ENCODE measurements at places on chromosomes 7 and 10. TPM values are rescaled to one million over a fixed set of nuclear protein-coding genes. Genes with fewer than 3 reads are reported as not detected.
A peak's percentile ranks its signal among the peaks of the same experiment; 100 is the strongest.

GRCh38 chr10:88200312-88201032 is 337.0 kb downstream of the PTEN start:
- DNase-seq: peak; percentile 50

- no peak for DNase-seq
These were observed 22.5 kb downstream of the CCDC186 start for GRCh38 chr10:114151486-114151885.

GRCh38 chr7:15687546-15688278 is 1.2 kb upstream of the MEOX2 start:
- peak; percentile 77 for DNase-seq

- no peak for DNase-seq
These were observed 37.2 kb downstream of the PDE1C start for GRCh38 chr7:32033006-32033405.

- no peak for DNase-seq
These were observed 46.9 kb downstream of the MINDY3 start for GRCh38 chr10:15813415-15813814.

DNA sequence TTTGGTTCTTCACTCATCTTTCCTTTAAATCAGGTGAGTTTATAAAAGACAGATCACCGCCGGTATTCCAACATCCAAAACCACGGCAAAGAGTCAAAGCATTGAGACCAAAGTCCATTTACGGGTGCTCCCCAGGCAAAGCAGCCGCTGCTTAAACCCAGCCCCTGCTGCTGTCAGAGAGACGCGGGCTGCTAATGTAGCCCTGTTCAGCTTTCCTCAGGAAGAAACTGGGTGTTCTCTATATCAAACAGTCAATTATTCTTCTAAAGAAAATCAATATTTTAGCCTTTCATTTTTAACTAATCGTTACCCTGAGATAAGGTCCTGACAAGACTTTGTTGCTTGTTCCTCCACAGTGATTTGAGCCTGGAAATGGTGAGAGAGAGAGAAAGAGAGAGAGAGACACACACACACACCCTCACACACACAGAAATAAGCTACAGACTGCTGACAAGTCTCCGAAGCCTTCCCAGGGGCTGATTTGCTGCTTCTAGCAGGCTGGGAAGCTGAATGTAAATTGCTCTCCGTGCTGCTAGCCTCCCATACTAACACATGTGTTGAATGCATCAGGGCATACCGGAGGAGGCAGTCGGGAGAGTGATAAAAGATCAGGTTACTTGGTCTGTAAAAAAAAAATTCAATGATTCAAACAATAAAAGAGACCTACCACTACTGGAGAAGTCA is 183.0 kb upstream of the ANK3 start:
- DNase-seq: peak; percentile 62

GRCh38 chr7:77833136-77833535 is 34.6 kb downstream of the PHTF2 start:
- DNase-seq: no peak

GRCh38 chr10:113867904-113868303 is 13.4 kb downstream of the NHLRC2 start:
- no peak for DNase-seq

DNA sequence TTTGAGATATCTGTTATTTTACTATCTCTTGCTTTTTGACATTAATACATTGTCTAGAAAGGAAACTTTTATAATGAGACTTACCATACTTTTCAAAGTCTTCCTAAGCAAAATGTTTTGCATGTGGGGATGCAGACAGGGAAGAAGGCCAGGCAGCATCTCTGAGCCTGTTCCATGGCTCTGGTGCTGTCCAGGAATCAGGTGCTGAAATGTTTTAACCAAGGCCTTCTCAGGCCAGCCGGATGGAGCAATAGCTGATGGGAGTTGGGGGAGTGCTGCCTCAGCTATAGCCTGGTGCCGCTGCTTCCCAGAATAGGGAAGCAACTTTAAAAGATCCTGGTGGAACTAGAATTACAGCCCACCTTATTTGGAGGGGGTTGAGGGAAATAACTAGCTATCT is 38.5 kb downstream of the CRTAC1 start:
- peak; percentile 84 for DNase-seq

DNA sequence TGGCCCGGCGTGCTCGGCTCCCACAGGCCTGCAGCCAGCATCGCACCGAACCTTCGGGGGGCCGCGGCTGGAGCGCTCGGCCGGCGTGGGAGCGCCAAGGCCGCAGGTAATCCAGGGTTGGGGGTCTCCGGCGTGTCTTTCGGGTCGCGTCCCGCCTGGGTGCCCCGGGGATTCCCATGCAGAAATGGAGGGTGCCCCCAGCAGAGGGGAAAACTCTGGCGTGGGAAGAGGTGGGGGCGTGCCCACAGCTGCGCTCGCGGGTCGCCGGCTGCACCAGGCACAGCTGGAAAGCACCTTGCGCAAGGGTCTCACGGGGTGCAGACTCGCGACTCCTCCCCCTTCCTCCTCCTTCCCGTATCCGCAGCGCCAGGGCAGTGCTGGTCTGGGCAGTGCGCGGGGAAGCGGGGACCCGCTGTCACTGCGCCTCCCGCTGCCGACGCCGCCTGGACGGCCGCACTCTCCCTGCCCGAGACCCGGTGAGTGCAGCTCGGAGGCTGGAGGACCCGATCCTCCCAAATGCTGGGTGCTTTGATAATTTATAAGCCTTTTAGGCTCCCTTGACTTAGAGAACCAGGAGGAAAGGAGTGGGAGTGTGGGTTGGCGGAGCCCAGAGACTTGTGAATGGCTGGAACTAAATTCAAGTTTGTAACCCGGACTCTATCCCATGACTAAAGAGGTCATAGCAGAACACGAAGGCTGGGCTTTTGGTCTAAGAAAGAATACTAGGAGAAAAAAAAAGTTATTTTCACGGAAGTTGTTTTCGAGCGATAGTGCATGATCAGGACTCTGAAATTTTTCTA is 489 bp downstream of the MAP3K8 start:
- peak; percentile 79 for DNase-seq

DNA sequence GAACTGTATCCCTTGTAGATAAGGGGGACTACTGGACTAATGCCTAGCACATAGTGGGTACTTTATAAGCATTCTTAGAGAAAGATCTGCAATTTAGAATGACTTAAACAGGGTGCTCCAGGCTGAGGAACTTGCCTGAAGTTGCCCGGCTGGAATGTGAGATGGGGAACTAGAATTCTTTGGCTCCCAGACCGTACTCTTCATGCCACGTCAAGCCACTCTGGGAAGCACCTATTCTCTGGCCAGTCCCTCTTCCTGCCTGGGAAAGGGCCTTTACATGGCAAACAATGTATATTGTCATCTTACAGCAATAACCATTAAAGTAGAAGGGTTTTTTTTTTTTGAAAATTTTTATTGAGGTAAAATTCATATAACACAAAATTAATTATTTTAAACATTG is 34.5 kb downstream of the ATXN7L1 start:
- DNase-seq: no peak

- no peak for DNase-seq
These were observed 496.8 kb upstream of the AKR1E2 start for GRCh38 chr10:4329225-4329624.

DNA sequence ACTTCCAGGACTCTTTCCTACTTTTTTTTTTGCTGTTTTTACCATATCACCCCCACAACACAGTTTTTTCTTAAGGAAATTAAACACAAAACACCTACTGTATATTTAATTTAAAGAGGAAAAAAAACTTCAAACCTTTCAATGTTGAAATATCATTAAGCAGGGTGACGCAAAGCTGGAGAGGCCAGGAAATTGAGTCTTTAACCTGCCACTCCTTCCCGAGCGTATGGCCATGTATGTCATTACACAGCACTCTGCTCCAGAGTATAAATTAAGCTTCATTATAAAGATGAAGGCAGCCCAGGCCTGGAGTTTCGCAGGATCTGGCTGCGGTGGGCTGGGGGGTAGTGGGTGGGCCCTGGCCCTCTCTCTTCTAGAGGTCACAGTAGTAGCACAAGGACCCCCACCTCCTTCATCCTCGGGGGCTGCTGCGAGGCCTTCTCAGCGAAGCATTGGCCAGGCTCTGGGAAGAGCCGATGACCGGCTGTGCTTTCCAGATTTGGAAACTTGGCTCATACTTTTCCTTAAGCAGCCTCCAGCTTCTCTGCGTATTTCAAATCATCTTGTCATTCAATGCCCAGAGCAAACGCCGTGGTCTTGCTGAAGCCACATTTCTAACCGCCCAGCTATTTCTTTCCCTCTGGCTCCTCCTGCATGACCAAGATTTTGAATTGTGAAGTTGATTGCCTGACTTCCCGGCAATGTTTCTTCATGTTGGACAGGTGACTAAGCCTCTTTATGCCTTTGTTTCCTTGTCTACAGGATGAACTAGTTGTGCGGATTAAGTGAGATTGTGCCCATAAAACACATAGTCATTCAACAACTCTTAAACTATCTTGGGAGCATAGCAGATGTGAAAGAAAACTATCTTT is 765.1 kb downstream of the SUGCT start:
- no peak for DNase-seq

- DNase-seq: no peak
These were observed 271.7 kb downstream of the TCF7L2 start for GRCh38 chr10:113221756-113222168.

- DNase-seq: no peak
These were observed 173.4 kb downstream of the SORCS1 start for GRCh38 chr10:106991091-106991490.

DNA sequence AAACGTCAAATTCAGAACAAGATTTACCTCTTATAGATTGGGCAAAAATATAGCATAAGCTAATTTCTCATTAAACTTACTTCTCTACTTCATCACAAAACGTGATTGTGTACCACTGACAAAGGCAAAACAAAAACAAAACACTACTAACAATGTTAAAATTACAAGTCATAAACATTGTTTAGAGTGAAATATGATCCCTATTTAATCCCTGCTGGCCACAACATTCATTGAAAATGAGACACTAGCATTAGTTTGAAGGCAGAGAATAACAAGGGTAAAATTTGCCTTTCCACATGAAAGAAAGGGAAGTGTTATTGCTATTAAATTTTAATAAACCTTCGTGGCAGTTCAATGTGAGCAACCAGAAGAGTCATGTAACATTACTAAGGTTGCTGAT is 45.0 kb downstream of the SEMA3A start:
- no peak for DNase-seq

DNA sequence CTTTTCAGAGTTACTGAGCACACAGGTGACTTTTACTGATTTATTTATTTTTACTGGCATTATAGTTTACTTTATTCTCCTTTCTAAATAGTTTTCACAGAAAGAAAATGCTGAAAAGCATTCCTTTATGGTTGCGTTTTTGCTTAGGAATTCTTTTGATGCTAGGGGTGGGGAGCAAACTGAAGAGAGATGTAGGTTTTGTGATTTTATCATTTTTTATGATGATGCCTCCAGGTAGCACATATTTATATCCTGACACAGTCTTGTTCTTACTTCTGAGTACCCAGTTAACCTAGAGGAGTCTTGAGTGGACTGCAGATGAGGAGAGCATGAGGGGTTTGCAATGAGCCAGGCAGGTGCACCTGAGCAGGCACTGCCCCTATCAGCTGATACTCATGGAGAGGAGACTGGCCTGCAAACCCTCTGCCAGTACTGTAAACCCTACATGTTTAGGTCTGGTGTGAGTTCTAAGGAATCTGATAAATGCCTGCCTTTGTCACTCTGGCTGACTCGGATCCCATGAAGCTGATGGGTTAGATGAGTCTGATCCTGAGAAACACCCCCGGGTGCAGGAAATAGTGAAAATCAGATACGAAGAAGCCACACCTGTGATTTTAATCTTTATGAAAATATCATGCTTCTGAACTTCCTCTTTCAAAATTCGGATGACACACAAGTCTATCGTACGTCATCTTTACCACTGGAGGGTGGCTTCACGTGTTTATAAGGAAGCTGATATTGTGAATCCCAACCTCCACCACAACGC is 302.9 kb downstream of the WDR37 start:
- DNase-seq: no peak

- DNase-seq: no peak
These were observed 40.6 kb downstream of the OSBPL3 start for GRCh38 chr7:24939416-24939815.

DNA sequence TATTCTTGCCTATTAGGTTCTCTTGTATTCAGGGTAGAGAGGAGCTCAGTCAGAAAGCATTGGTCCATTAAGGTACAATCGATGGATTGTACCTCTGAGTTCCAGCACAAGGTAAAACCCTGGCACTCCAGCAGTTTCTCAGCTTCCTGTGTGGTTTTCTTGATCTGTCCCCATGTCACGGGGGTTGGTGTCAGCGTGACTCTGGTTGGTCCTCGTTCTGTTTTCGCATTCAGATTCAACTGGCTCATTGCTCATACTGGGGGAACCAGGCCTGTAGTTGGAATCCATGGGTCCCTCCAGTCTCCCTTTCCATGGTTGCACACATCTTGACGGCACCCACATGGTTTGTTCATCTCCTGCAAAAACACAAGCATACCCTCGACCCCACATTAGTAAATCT is 32.7 kb upstream of the RASGEF1A start:
- DNase-seq: no peak

DNA sequence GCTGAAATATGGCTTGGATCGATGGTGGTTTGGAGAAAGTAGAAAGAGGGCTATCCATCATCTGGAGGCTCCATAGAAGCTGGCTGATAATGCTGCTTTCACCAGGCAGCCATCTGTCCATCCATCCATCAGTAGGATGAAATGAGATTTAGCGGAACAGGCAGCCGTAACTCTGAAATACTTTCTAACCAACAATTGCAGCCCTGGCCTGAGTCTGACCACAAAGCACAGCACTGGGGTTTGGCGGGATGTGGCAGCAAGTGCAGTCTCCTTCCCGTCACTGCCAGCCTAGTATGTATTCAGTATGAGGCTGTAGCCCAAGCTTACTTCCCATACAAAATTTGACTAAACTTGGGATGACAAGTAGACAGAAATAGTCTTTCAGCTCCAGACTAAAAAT is 38.0 kb downstream of the R3HCC1L start:
- no peak for DNase-seq

GRCh38 chr10:88117869-88118632 is 254.6 kb downstream of the PTEN start:
- DNase-seq: peak; percentile 21

DNA sequence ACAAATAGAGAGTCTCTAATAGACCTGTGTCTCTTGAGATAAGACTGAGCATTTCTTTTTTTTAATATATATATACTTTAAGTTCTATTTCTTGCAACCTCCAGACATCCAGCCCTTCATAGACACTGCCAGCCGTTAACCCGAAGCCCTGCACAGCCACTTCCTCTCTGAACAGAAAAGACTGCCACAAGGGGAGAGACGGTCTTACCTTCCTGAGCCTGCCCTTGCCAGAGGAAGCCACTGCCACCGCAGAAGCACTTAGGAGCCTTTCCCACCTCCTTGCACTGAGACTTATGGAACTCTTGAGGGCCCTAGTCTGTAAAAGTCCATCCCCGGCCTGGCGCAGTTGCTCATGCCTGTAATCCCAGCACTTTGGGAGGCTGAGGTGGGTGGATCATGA is 31.8 kb upstream of the PRSS1 start:
- no peak for DNase-seq

- peak; percentile 24 for DNase-seq
These were observed 323.1 kb downstream of the TFEC start for GRCh38 chr7:115707258-115708012.

GRCh38 chr7:151731022-151731441 is 145.9 kb downstream of the PRKAG2 start:
- DNase-seq: peak; percentile 73

Gene MACC1
- 7.2 TPM for total RNA-seq

Gene SLC26A3
- not detected for total RNA-seq

Gene CFTR
- total RNA-seq: 0.06 TPM

Gene GJD4
- not detected for total RNA-seq

Gene LIPK
- total RNA-seq: not detected

Gene NPFFR1
- not detected for total RNA-seq

Gene GNGT1
- 0.06 TPM for total RNA-seq
